Left renal cortex interstitium (tissue), 4 donors: ENCODE measurements at places on chromosomes 3 and 15. TPM values are rescaled to one million over a fixed set of nuclear protein-coding genes. Genes with fewer than 3 reads are reported as not detected.

TMF1 gene
- 33.1 TPM for polyA plus RNA-seq

SLC28A2 gene
- 0.29 TPM for polyA plus RNA-seq

OCA2 gene
- 8.5 TPM for polyA plus RNA-seq

KLHL40 gene
- not detected for polyA plus RNA-seq

CCDC9B gene
- 14.7 TPM for polyA plus RNA-seq

EEFSEC gene
- polyA plus RNA-seq, result 28.1 TPM

RBP2 gene
- 0.52 TPM for polyA plus RNA-seq

NOX5 gene
- polyA plus RNA-seq, result 0.30 TPM

CD86 gene
- polyA plus RNA-seq, result 1.9 TPM
